ENCODE measurements at places on chromosomes 4 and X. TPM values are rescaled to one million over a fixed set of nuclear protein-coding genes. Genes with fewer than 3 reads are reported as not detected.

DNA sequence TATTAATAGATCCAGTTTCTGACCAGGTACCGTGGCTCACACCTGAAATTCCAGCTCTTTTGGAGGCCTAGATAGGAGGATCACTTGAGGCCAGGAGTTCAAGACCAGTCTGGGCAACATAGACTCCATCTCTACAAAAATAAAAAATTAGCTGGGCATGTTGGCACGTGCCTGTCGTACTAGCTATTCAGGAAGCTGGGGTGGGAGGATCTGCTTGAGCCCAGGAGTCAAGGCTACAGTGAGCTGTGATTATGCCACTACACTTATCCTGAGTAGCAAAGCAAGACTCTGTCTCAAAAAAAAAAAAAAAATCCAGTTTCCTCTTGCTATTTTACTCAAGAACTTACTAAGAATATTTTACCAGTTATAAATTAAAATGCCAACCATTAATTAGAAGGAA, 91.7 kb downstream of the SLC10A6 start:
- no peak overlapping the region for H3K27ac ChIP-seq
- no peaks in the 10 kb centered on the region for H3K4me1 ChIP-seq
- no peaks in the 10 kb centered on the region for H3K27me3 ChIP-seq
- H3K4me3 ChIP-seq, result no peak overlapping the region
- H3K36me3 ChIP-seq, result no peaks in the 10 kb centered on the region
- DNase-seq, result no peak

The CTAG1B gene
- total RNA-seq, result not detected

- DNase-seq, result no peak
- H3K27ac ChIP-seq, result no peak overlapping the region
- no peak overlapping the region for H3K4me3 ChIP-seq
- no peaks in the 10 kb centered on the region for H3K36me3 ChIP-seq
- peaks cover 44% of the 10 kb centered on the region for H3K27me3 ChIP-seq
Measured at GRCh38 chr4:154511981-154512380, 20.4 kb upstream of the DCHS2 start.

GRCh38 chr4:140061659-140062289, 92.2 kb downstream of the MAML3 start:
- DNase-seq, result no peak
- no peak overlapping the region for H3K27ac ChIP-seq
- no peaks in the 10 kb centered on the region for H3K36me3 ChIP-seq
- no peak overlapping the region for H3K4me3 ChIP-seq

DNA sequence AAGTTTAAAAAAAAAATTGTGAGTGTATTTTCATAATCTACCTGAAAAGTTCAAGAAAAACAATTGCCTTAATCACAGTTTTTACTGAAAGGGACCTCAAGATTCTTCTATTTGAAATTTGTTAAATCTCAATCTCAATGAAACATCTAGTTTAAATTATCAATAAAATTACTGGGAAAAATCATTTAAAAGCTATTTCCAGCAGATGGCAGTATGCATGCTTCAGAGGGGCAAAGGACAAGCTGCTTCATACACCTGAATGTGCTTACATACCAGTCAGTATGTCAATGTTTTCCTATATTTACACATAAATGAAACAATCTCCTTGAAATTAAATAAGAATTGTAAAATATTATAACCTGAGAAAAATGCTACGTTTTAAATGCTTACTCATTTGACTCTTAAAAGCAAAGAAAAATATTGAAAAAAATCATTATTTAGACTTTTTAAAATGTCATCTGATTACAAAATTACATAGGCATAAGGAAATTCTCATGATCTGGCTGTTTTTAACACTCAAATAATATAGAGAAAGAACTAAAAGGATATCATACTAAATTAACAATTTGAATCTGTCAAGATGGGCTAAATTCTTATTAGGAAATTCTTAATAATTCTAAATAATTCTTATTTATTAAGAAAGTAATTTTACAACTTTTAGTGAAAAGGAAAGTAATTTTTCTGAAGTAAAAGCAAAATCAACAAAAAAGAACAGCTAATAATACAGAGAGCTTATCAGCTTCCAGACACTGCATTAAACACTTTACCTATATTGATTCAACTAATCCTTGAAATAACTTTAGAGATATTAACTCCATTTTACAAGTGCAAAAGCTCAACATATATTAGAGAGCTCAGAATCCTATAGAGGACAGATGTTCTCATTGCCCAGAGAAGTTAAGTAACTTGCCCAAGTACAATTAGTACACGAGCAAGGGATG, 242.1 kb downstream of the ADAMTS3 start:
- no peaks in the 10 kb centered on the region for H3K27me3 ChIP-seq
- H3K4me3 ChIP-seq, result no peak overlapping the region
- H3K27ac ChIP-seq, result no peak overlapping the region
- no peaks in the 10 kb centered on the region for H3K36me3 ChIP-seq
- no peaks in the 10 kb centered on the region for H3K4me1 ChIP-seq
